Amniotic stem cell (primary cell): ENCODE measurements at places on chromosomes 6 and 20.

GRCh38 chr6:149278997-149279396 lies 38.5 kb upstream of the TAB2 start:
- DNase-seq: no peak

GRCh38 chr6:168584671-168585070 lies 143.7 kb downstream of the SMOC2 start:
- DNase-seq: no peak

GRCh38 chr6:167589615-167589940 lies 237.1 kb upstream of the AFDN start:
- no peak for DNase-seq

GRCh38 chr20:47682028-47682783 lies 103.1 kb downstream of the SULF2 start:
- no peak for DNase-seq

DNA sequence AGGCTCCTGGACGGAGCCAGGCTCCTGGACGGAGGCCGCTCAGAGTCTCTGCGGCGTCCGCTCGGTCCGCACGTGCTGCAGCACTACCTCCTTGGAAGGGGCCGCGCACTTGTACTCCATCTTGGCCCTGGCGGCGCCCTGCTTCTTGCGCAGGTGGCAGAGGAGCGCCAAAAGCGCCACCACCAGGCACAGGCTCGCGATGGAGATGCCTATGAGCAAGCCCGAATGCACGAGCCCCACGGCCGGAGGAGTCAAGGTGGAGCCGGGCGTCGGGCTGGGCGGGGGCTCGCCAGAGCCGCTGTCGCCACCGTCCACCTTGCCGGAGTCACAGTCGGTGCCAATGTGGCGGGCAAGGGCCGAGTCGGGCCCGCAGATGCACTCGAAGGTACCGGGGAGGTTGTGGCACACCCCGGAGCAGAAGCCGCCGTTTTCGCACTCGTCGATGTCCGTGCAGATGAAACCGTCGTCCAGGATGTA lies 1.7 kb downstream of the THBD start:
- DNase-seq: no peak

DNA sequence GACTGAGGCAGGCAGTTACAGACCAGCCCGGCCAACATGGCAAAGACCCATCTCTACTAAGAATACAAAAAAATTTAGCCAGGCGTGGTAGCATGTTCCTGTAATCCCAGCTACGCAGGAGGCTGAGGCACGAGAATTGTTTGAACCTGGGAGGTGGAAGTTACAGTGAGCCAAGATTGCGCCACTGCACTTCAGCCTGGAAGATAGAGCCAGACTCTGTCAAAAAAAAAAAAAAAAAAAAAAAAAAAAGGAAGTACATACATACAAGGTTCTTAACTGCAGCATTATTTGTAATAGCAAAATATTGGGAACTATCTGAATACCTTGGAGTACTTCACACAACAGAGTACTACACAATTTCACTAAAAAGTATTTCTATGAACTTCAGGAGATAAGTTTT lies 183.5 kb upstream of the OLIG3 start:
- no peak for DNase-seq

- DNase-seq: no peak
Observed at GRCh38 chr6:169639653-169640278, 62.1 kb downstream of the WDR27 start.

DNA sequence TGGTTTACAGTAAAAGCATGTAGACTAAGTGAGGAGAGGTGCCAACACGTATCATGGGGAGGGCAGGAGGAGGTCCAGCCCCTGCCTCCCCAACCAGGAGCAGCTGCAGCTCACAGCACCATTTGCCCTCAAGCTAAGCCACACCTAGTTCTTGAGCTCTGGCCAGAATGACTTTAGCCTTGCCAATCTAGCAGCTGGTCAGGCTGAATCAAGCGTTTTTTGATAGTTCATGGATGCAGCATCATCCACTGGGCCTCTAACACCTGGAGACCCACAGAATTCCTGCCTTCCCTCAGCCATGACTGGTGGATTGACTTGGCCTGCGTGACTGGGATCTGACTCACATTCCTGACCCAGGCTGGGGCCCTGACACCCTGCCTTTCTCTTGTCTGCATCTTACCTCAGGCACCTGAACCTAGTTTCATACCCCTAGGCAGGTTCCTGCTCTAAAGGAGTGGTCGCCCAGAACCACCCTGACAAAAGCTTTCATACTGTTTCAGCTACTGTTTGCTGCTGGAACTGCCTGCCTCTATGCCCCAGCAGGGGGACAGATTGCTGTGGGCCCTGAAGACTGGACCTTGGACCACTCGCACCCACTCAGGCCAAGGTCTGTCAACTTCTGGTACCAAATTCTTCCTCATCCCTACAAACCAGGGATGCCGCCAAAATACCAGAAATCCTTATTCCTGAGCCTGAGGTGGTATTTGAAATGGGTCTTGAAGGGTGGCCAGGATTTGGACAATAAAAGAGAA lies 122.3 kb downstream of the QRSL1 start:
- no peak for DNase-seq

DNA sequence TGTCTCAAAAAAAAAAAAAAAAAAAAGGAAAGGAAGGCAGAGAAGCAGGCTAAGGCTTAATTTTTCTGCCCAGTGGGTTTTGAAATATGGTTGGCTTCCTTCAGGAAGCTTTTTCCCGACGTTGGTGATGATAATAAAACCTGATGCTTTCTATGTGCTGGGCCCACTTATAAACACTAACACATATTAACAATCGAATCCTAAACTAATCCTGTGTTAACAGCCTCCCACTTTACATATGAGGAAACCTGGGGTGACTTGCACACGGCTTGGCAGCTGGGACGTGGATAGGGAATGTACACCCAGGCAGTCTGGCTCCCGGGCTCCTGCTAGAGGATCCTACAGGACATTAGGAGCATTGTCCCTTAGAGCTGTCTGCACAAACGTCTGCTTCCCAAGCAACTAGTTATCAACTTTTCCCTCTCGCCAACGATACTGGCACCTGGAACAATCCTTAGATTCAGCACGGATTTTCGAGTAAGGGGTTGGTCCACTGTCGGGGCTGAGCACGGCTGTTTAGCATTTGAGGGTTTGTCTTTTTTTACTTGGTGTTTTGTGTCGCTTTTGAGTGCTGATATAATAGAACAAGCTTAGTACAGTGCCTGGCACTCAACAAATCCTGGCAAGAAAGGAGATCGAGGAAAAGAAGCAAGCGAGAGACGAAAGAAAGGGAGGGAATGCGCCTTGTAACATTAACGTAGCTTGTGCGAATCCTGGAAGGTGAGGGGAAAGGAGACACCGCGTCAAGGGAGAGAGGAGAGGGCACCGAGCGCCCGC lies 622 bp upstream of the KIZ start:
- no peak for DNase-seq

DNA sequence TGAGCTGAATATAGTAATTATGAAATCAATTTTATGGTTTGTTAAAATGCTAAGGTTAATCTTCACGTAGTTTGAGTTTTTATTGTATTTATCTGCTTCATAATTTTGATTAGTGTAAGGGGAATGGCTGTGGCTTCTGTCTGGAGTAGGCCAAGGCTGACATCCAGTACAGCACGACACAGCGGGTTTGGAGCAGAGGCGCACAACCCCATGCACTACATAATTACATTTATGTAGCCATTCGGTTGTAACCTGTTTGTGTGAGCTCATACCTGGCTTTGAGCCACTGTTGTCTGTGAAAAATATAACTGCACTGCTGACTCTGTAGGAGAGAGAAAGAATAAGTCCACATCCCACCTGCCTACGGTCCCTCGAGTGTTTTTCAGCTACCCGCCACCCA lies 615.5 kb downstream of the EYS start:
- no peak for DNase-seq

GRCh38 chr6:73339340-73339739 lies 14.7 kb downstream of the DPPA5 start:
- DNase-seq: no peak

DNA sequence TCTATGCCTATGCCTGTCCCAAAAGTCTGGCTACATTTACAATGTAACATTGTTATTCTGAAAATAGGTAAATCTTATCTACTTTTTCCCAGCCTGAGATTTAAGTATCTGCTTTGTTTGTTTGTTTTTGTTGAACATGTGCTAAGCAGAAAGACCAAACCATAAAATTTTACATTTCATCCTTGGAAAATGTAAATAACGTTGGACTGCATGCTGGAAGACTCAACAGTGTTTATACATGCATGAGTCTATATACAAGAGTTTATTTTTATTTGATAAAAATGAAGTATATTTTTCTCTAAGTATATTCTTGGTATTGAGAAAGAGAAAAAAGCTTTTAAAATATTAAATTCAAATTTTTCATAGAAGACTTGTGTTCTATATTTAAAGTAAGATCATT lies 12.1 kb upstream of the PDE10A start:
- DNase-seq: no peak

- no peak for DNase-seq
Observed at GRCh38 chr6:116376149-116376548, 5.4 kb downstream of the DSE start.

GRCh38 chr20:9440892-9441291 lies 73.5 kb upstream of the LAMP5 start:
- DNase-seq: no peak

DNA sequence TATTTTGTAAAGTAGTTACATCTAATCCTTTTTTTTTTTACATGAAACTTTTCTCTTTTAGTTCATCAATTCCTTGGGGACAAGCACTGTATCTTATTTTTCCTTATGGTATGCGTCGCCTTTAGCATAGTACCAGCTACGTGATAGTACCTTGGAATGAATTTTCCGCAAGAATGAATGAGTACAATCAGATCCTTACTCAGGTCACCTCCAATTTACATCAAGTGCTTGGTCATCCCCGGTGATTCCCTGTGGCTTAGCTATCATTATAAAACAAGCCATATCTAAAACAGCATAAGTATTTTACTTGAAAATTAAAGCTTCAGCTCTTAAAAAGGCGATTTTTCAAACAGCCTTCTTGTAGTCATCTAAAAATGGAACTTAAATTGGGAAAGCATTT lies 680.4 kb upstream of the MAP3K7 start:
- DNase-seq: no peak

DNA sequence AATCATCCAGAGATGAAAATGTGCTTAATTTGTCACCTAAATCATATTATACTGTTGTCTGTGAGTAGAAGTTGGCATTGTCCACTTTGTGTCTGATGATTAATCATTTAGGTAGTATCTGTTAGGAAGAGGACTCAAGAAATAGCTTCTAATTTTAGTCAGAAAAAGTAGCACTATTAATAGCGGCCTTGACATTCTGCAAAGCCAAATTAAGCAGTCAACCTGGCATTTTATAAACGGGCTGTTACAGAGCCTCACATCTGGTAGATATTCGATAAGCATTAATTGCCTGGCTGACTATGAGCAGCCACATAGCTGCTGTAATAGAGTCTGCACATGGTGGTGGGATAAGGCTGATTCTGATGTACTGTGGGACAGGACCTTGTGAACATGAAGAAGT lies 99.5 kb downstream of the KLHL32 start:
- no peak for DNase-seq

DNA sequence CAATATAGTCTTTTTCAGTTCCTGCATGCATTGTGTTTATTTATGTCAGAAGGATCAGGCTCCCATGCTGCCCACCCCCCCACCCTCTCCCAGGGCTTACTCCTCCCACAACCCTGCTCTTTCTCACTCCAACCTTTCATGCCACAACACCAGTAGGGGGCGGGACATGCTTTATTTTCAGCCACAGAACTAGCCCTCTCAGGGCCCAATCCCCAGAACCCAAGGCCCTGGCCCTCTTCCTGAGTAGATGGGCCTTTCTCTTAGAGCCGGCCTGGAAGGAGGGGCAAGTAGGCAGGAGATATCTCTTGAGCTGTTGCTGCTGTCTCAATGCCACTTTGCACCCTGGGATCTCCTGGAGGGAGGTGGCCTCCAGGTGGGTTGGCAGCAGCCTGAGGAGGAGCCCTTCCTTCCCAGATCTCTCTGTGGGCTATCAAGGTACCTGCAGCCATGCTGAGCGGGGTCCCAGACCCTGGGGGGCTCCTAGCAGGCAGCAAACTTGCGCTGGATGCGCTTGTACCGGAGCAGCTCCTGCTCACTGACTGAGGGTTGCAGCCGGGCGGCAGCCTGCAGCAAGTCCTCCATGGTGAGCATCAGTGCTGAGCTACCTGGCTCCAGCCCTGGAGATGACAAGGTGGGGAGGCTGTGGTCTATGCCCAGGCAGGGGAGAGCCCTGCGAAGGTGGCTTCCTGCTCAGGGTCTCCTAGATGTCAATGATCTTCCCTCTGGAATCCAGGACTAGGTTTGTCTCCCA lies 3.5 kb downstream of the GNMT start:
- no peak for DNase-seq

DNA sequence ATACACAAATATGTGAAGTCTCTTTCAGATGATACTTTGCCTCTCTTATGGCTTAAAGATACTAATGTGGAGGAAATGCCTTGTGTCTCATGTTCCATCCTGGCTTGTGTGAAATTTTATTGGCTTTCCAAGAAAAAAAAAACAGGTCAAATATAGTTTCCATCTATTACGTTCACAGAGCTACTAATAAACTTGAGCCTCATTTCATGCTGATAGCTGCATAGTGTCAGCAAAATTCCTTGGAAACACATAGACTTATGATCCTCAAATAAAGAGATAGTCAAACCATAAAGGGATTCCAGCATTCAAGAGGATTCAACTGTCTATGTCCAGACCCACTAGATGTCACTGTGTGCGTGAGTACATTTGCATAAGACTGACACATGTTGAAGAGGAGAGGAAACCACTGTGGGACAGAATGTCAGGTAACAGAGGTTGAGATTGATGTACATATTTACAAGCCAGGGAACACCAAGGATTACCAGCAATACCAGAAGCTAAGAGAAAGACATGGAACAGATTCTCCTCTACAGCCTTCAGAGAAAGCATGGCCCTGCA lies 266.6 kb downstream of the COL12A1 start:
- no peak for DNase-seq

DNA sequence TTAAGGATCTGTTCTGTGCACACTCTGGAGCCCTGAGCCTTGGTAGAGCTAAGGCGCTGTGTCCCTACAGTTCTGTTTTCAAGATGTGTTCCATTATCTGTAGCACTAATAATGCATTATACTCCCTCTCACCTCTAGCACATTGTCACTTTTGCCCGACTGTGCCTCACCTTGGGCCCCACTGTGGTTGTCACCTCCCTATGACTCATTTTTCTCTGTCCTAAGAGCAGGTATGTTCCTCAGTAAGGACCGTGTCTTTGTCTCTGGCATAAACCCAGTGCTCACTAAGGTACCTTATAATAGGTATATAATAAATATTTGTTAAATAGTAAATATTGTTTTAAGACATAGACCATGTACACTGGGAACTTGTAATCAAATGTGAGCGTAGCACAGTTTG lies 942.5 kb upstream of the CITED2 start:
- no peak for DNase-seq
